Smooth muscle cell of the coronary artery (primary cell): ENCODE measurements at places on chromosomes 1 and 21. TPM values are rescaled to one million over a fixed set of nuclear protein-coding genes. Genes with fewer than 3 reads are reported as not detected.

Gene BACE2
- total RNA-seq = 16.0 and 75.2 TPM in 2 replicates

Gene IRF2BP2
- total RNA-seq = 52.3 and 97.3 TPM in 2 replicates

Gene ASH1L
- 18.9 and 30.5 TPM in 2 replicates for total RNA-seq

Gene SLC30A1
- 15.1 and 17.7 TPM in 2 replicates for total RNA-seq

Gene DIRAS3
- total RNA-seq = 2.9 and 3.8 TPM in 2 replicates

Gene LRRC38
- 0.12 and 0.38 TPM in 2 replicates for total RNA-seq

Gene LIN9
- 0.82 and 3.1 TPM in 2 replicates for total RNA-seq

Gene ADCY10
- under 0.01 and 0.12 TPM in 2 replicates for total RNA-seq

Gene LRRC39
- total RNA-seq = 0.12 and 0.23 TPM in 2 replicates

Gene GLUL
- 116 and 315 TPM in 2 replicates for total RNA-seq

Gene FRRS1
- 21.0 and 52.8 TPM in 2 replicates for total RNA-seq

Gene SERTAD4
- total RNA-seq = 2.8 TPM in 1 of 2 replicates, not detected in the other

Gene RAB7B
- total RNA-seq = 4.7 and 13.6 TPM in 2 replicates

Gene AGBL4
- not detected in 2 replicates for total RNA-seq

Gene ARMH1
- 0.60 and 3.5 TPM in 2 replicates for total RNA-seq

Gene ATP1A4
- total RNA-seq = not detected in 2 replicates

Gene PAPPA2
- 0.53 and 9.0 TPM in 2 replicates for total RNA-seq

Gene IGSF3
- 0.47 and 1.1 TPM in 2 replicates for total RNA-seq

Gene CELSR2
- 0.59 and 1.1 TPM in 2 replicates for total RNA-seq

Gene CYP4Z1
- not detected in 2 replicates for total RNA-seq
